SJCRH30 (cell line): ENCODE measurements at places on chromosomes 6 and 20. TPM values are rescaled to one million over a fixed set of nuclear protein-coding genes. Genes with fewer than 3 reads are reported as not detected.

DNA sequence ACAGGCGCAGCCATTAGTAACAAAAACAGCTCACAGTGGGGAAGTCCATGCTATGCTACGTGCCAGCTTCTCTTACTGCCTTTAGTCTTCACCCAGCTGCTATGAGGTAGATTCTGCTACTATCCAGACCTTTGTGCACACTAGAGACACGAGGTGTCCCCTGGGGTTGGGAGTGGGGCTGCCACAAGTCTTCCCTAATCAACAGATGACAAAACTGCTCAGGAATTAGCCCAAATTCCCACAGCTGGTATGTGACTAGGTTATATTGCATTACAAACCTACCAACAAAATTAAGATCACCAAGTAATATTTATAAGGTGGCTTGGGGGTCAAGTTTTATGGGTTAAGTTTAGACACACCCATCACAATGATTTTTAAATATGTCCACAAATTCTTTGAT is 63.3 kb downstream of the PSMB1 start:
- DNase-seq = no peak

- DNase-seq = no peak
These were observed 35.8 kb downstream of the PHIP start for GRCh38 chr6:79042088-79042798.

DNA sequence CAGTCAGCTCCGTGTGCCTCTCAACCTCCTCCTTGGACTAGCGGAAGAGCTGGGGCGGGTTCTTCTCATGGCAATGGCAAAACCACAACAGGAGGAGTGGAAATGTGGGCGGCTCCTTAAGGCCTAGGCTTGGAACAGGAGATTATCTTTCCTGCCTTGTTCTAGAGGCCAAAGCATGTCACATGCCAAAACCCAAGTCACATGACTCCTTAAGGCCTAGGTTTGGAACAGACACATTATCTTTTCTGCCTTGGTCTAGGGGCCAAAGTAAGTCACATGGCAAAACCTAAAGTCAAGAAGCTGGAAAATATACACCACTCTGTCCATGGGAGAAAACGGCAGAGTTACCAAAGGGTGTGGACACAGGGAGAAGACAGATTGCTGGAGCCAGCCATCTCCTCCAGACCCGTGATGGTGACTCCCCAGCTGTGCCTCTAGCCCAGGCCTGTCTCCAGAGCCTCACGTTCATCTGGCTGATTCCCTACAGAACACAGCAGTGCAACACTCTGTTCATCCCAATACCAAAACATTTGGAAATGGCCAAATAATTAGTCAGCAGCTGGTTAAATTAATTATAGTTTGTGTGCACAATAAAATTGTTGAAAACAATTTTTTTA is 34.2 kb downstream of the ANKRD60 start:
- no peak for DNase-seq

DNA sequence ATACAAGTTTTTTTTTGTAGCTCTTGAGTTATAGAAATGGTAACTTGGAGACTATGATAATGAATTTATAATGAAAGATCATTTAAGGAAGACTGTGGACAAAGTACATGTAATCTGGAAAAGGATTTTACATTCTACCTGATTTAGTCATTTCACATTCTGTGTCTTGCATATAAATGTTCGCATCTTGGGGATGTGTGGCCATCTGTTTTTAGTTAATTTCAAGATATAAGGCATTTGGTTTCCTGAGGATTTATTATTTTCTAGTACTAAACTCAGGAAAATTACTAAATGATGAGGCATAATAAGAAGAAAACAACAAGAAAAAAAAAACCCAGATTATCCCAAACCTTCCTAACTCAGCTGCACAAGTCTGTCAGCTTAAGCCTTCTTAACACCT is 112.7 kb upstream of the PRL start:
- no peak for DNase-seq

DNA sequence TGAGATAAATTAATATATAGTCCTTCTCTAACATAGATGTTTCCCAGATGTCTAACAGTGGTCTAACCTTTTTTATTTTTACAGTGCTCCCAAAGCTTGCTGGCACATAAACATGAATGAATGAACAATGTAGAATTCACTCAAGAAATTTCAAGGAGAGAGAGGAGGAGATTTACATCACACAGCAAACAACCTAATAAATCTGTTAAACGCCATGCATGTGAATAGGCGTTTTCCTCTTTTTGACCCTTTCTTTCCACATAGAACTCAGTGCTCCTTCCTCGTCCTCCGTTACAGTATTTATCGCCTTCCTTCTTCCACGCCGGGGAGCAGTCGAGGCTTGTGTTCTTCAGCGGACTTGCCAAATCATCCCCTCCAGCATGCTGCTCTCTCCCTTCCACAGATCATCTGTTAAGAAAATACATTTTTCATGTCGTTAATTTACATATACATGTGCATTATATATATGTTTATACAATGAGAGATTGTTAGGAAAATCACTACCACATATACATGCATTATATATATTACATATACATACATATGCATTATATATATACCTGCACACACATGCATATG is 93.0 kb downstream of the SLC35B3 start:
- no peak for DNase-seq

DNA sequence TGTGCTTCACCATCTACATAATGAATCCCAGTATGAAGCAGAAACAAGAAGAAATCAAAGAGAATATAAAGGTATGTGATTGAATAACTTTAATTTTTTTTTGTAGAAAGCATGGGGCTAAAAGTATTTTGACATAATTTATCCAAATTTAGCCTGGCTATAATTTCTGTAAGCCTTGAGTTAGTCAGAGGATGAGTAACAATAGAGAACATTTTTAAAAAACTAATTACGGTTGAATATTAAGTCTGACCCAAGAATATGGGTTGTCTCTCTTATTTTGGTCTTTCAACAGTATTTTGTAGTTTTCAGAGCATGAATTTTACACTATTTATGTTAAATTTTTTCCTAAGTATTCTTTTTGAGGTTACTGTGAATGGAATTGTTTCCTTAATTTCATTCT is 2.5 kb downstream of the GMNN start:
- no peak for DNase-seq

DNA sequence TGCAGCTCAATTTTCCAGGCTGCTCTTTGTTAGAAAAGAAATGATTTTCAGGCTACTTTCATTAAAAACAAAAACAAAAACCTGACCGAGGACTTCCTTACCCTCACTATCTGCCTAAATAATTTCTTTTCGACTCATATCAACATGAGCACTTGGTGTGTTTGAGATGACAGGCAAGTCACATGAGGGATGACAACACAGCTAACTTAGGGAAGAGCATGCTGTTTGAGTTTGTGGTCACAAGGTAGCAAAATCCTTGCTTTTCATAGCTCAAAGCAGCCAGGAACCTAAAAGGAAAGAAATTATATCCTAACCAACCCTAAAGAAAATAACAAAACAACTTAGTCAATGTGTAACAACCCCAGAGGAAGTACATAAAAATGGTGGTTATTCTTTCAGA is 459.5 kb downstream of the KIF16B start:
- no peak for DNase-seq

Gene METTL24
- total RNA-seq = not detected in 2 replicates

Gene HLA-DPB1
- total RNA-seq = not detected in 2 replicates

DNA sequence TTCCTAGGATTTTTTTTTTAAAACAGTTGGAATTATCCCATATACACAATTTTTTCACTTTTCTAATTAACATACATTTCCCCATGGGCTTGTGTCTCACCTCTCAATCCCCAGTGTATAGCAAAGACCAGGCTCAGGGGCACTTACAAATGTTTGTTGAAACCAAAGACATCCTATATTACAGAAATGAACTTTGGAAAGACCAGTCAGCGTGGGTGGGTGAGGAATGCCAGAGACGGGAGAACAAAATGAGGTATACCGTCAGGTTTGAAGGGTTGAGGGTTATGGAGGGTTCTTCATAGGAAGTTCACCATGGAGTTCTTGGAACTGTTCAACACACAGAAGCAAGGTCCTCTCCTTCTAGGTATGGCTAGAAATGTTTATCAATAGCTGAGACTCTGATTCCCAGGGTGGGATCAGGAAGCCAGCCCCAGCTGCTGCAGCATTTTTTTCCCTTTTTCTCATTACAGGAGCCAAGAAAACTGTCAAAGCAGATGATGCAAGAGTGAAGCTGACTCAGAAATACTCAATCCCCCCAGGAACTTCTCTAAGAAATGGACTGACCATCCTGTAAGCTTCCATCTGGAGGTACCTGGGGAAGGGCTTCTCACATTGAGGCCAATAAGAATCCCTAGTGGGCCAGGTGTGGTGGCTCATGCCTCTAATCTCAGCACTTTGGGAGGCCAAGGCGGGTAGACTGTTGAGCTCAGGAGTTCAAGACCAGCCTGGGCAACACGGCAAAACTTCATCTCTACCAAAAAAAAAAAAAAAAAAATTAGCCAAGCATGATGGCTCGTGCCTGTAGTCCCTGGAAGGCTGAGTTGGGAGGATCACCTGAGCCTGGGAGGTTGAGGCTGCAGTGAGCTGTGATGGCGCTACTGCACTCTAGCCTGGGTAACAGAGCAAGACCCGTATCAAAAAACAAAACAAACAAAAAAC is 15.9 kb upstream of the TBC1D20 start:
- no peak for DNase-seq

DNA sequence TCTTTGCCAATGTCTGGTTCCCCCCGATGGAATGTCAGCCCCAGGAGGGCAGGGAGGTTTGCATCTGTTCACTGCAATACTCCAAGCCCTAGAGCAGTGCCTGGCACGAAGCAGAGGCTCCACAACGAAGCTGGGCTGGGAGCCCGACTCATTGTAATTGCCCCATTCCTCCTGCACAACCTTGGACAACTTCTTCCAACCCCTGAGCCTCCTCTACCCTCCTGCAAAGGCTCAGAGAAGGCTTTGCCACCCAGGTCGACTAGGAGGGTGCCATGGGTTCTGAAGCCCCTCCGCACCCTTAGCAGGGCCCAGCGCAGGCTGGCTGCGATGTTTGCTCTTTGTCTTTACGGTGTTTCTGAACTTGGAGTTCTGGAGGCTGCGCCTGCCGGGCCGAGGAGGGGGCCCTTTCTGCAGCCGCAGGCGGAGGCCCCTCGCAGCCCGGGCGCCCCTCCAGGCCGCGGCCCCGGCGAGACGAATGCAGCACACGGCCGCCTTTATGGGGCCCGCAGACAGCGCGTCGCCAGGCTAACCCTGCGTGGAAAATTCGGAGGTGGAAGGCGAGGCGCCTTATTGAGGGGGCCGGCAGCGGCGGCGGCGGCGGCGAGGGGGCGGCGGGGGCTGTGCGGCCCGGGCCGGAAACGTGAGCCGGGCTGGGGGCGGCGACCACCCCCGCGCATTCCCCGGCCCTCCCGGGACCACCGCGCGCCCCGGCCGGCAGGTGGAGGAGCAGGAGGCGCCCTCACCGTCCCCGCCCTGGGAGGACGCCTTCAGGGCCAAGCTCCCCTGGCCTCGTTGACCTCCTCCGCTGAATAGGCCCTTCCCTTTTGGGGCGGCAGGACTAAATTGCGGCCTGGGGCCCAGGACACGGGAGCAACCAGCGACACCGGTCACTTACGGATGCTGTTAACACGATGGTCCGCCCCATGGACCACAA is 27.0 kb downstream of the SNAI1 start:
- DNase-seq = peak; percentile 89

DNA sequence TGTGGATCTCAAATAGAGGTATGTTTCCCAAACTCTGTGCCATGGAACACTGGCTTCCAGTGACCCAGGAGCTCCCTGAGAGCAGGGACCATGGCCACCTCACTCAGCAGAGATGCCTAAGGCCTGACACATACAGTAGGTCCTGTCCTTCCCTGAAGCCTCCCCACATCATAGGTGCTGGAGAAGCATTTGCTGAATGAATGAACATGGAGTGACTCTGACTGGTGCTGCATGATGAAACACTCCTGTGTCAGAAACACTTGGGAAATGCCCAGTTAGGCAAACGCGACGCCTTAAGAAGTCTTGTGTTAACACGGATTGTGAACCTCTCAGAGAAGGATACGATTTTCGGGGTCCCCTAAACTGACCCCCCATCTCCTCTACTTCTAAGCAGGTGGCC is 14.3 kb downstream of the SLA2 start:
- DNase-seq = no peak

DNA sequence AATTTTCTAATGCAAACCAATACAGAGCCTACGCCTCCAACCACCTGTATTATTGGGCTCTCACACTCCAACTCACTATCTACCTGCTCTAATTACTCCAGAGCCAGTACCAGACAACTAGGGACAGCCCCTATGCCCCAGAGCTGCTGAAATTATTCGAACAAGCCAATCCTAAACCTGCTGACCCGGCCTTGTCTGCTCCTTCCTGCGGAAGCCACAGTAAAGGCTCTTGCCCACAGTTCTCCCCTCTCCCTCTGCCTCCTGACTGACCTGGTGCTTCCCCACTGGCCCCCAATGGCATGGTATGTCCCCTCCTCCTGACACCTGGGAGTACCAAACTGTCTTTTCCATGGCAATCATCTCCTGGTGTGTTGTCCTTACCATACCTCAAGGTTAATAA is 4.1 kb upstream of the TOX2 start:
- DNase-seq = no peak

DNA sequence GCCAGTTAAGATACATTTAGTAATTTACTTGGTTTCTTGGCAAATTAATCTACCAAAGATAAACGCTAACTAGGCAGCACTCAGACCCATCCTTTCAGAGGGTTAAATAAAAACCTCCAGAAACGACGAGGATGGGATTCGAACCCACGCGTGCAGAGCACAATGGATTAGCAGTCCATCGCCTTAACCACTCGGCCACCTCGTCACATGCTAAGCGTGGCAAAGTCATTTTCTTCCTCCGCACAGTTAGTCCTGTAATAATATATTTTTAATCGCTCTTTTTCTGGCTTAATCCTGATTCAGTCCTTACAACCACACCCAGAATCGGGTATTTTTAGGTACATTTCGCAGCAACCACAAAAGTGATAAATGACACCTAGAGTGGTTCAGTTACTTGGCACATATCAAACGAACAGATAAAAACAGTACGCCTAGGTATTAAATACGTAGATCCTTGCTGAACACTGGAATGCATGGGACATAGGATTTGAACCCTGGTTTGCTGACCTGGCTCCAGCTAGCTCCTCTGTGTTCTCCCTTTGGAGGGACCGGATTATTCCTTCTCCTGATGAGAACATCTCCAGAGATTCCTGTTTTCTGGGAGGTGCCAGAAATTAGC is 71.6 kb downstream of the GPX5 start:
- DNase-seq = peak; percentile 24

Gene B3GAT2
- total RNA-seq = 0.05 and 0.10 TPM in 2 replicates

DNA sequence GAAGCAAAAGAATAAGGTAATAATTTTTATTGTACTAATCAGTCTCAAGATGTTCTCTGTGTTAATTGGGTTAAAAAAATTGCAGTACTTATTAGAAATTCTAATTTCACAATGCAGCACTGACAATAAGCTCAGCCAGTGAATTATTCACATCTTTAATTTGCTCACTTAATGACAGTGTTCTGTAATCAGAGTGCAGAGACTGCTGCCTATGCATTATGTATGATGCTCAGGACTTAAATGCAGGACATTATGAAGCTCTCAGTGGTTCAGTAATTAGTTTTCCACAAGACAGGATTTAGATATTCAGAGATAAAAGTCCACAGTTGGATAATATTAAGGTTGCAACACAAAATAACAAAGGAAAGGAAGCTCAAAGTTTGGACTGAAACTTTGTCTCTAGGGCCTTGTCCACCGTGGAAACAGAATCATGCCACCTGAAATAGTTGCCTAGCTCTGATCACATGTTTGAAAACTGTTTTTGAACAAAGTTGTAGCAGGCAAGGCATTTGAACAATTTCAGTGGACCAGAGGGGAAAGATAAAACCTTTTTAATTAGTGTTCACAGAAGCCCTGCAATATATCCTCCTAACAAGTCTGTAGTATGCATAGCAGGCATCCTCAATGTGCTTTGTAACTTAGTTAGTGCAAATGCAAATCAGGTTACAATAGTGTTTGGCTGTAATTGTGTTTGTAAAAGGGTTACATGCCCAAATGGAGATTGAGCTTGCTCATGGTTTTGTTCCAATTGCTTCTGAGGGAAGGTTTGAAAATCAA is 23.7 kb upstream of the MMS22L start:
- no peak for DNase-seq

Gene TCF15
- total RNA-seq = not detected in 2 replicates
